ENCODE measurements at places on chromosomes 1 and 21. TPM values are rescaled to one million over a fixed set of nuclear protein-coding genes. Genes with fewer than 3 reads are reported as not detected.

- no peak for DNase-seq
These were observed 45.6 kb downstream of the ZZZ3 start for GRCh38 chr1:77636864-77637263.

DNA sequence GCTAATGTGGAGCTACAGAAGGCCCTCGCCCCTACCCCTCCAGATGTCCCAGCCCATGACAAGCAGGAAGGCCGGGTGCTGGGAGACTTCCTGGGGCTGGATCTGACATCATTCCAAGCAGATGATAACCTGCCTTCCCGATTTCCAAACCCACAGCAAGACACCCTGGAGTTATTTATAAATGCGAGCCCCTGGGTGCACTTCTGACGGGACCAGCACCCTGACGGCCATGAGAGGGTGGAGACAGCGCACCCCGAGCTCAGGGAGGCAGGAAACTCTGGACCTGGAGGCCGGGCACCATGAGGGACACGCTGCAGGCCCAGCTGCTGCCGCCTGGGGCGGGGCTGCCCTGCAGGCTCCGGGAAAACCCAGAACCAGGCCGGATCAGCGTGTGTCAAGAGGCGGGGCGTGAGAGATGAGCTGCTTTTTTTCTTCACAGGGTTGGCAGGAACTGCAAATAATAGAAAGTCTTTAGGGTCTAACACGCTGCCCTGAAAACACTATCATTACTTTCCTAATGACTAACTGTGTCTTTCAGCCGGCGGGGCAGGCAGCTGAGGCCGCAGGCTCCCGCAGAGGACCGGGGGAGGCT is 2.5 kb upstream of the PCBP3 start:
- no peak for DNase-seq

DNA sequence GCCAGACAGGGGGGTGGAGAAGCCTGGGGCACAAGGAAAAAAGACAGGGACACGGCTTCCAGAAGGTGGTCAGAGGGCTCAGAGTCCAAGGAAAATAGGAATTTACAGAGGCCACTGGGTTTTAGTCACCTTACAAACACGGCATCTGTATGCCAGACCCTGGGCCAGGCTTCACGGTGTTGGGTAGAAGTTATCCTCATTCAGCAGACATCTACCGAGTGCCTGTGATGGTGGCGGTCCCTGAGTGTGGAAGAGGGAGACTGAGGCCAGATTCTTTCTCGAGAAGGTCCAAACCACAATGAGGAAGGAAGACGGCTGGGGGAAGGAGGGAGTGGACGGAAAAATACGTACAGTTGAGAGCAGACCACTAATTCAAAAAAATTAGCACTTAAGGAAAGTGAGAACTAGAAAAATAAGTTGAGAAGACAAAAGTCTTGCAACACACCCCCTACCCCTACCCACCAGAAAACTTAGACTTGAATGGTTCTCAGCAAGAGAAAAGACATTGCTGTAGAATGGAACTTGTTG is 864 bp upstream of the BTG2 start:
- DNase-seq: no peak

The MKNK1 gene
- total RNA-seq: 21.1 TPM

DNA sequence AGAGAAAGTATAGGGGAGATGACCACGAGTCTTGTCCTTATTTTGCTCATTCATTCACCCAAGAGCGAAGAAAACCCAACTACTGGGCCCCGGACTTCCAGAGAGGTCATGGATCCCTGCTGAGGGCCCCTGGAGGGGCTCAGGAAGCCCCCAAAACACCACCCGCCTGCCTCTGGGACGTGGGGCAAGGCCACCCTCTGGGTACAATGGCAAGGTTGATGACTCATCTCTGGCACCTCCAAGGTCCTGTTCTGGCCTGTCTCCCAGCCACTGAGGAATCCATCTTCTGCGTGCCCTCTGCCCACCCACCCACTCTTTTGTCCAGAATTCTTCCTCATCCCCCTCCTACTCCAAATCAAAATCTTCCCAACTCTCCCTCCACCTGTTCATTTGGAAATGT is 21.3 kb upstream of the PRDM15 start:
- no peak for DNase-seq
